A549 treated with ZK216348 at 1 μM for 4 hours (cell line): ENCODE measurements at places on chromosomes 13 and 19. TPM values are rescaled to one million over a fixed set of nuclear protein-coding genes. Genes with fewer than 3 reads are reported as not detected.

KIR2DL3 gene
- total RNA-seq, result not detected in 5 replicates

NDFIP2 gene
- total RNA-seq, result 15.7 to 25.0 TPM (median 22.0 TPM) in 5 replicates

SERPINE3 gene
- not detected in 5 replicates for total RNA-seq

ENOX1 gene
- 0.87 to 1.4 TPM (median 1.0 TPM) in 5 replicates for total RNA-seq

MYO1F gene
- 0.24 to 0.45 TPM (median 0.28 TPM) in 5 replicates for total RNA-seq

FAM216B gene
- total RNA-seq, result not detected in 5 replicates

SBK3 gene
- total RNA-seq, result 0.44 to 1.5 TPM (median 1.5 TPM) in 5 replicates

SPRYD7 gene
- total RNA-seq, result 9.1 to 12.9 TPM (median 10.5 TPM) in 5 replicates

NEK3 gene
- 5.9 to 9.7 TPM (median 8.0 TPM) in 5 replicates for total RNA-seq

PSG6 gene
- not detected in 5 replicates for total RNA-seq

PPP1R12C gene
- 52.2 to 99.2 TPM (median 86.1 TPM) in 5 replicates for total RNA-seq

CEACAM20 gene
- 0.09 to 0.11 TPM in 2 of 5 replicates, not detected in the others for total RNA-seq

DOHH gene
- 8.5 to 21.0 TPM (median 20.2 TPM) in 5 replicates for total RNA-seq

PSG7 gene
- 0.14 to 0.29 TPM in 2 of 5 replicates, not detected in the others for total RNA-seq

IGFL3 gene
- not detected in 5 replicates for total RNA-seq

ELAVL3 gene
- total RNA-seq, result 0.05 to 0.19 TPM (median 0.13 TPM) in 3 of 5 replicates, not detected in the others

SHANK1 gene
- 0.06 to 0.95 TPM (median 0.19 TPM) in 5 replicates for total RNA-seq

CYP4F22 gene
- total RNA-seq, result 0.09 to 0.21 TPM (median 0.13 TPM) in 4 of 5 replicates, not detected in the other

PSPN gene
- 0.50 to 1.1 TPM (median 0.69 TPM) in 5 replicates for total RNA-seq

PODNL1 gene
- 0.95 to 1.7 TPM (median 1.0 TPM) in 5 replicates for total RNA-seq

C1QTNF9 gene
- not detected in 5 replicates for total RNA-seq

PTPRH gene
- 3.6 to 6.0 TPM (median 4.0 TPM) in 5 replicates for total RNA-seq

SAE1 gene
- total RNA-seq, result 208 to 237 TPM (median 216 TPM) in 5 replicates

ZNF667 gene
- not detected in 5 replicates for total RNA-seq

PRPF31 gene
- 105 to 128 TPM (median 113 TPM) in 5 replicates for total RNA-seq

FCER2 gene
- not detected in 5 replicates for total RNA-seq

PTH2 gene
- total RNA-seq, result not detected in 5 replicates

RPL13A gene
- total RNA-seq, result 3,231 to 4,145 TPM (median 3,896 TPM) in 5 replicates

C2CD4C gene
- 0.14 to 0.75 TPM (median 0.46 TPM) in 5 replicates for total RNA-seq

FFAR2 gene
- total RNA-seq, result not detected in 5 replicates

HSD17B14 gene
- total RNA-seq, result 9.4 to 15.3 TPM (median 14.5 TPM) in 5 replicates

TGFB1 gene
- total RNA-seq, result 110 to 153 TPM (median 149 TPM) in 5 replicates

UQCRFS1 gene
- total RNA-seq, result 116 to 133 TPM (median 127 TPM) in 5 replicates

ZIM2 gene
- total RNA-seq, result not detected in 5 replicates

MEIS3 gene
- 28.9 to 46.6 TPM (median 36.9 TPM) in 5 replicates for total RNA-seq

IGFL2 gene
- total RNA-seq, result 0.50 to 1.3 TPM (median 0.73 TPM) in 5 replicates
